ENCODE measurements at places on chromosomes 2 and 18.
A peak's percentile ranks its signal among the peaks of the same experiment; 100 is the strongest.

- no peak for DNase-seq
These were observed 52.4 kb upstream of the PPM1B start for GRCh38 chr2:44116319-44116718.

DNA sequence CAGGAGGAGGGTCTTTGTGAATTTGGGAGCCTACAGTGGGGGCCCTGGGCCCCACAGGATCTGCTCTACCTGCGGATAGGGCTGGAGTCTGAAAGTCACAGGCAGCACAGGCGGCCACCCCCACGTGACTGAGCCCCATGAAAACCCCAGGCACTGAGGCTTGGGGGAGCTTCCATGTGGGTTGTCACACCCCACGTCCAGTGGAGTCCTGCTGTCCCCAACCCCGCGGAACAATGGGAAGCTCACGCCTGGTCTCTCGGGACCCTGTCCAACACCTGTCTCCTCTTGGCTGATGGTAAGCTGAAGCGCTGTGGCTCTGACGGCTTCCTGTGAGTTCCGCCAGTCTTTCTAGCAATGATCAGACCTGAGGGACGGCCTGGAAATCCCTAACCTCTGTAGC lies 85.8 kb downstream of the PTGR3 start:
- no peak for DNase-seq

GRCh38 chr2:162073888-162074631 lies at the start of gene DPP4:
Gene DPP4 (minus strand): TSS chr2:162074215. CDS start chr2:162073981, 234 bp downstream.
- DNase-seq, result peak; percentile 65

DNA sequence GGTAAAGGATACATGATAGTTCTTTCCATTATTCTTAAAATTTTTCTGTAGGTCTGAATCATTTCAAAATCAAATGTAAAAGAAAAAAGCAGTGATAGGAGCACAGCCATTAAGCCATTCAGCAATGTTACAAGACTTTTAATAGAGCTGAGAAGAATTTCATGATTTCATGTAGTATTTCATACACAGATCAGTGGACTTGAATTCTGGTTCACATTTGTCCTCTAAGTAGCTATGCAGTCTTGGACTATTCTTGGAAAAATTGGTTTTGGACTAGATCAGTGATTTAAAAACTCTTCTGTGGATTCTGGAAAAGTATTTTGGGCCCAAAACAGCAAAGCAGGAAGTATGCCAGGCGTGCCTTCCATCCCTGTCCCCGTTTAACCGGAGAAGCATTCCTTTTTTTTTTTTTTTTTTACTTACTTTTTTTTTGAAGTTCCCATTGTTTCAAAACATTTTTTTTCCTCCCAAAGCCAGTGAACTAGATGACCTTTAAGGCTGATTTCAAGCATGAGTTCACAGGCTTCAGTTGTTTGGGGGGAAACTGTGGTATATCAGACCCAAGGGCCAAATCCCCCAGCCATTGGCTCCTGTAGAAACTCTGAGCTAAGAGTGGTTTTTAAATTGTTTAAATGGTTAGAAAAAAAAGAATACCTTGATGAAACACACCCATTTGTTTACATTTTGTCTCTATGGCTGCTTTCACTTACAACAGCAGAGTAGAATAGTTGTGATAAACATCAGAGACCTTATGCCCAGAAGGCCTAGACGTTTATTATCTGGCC lies 17.5 kb upstream of the POLI start:
- no peak for DNase-seq

DNA sequence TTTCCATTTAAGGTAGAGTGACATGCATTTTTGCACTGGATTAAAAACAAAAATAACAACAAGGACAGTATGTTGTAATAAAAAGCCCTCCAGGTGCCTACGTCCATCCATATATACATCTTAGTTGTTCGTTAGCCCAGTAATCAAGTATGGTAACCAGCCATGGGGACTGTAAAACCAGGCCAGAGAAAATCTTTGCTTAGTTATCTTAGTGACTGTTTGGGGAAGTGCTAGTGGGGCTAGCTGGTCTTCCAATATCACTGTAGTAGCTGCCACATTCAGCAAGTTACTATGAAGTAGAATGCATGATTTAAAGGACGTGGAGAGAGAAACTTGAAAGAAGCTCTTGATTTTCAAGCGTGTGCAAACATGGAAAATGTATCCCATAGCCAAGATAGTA lies 95.9 kb upstream of the STON1 start:
- DNase-seq, result no peak

DNA sequence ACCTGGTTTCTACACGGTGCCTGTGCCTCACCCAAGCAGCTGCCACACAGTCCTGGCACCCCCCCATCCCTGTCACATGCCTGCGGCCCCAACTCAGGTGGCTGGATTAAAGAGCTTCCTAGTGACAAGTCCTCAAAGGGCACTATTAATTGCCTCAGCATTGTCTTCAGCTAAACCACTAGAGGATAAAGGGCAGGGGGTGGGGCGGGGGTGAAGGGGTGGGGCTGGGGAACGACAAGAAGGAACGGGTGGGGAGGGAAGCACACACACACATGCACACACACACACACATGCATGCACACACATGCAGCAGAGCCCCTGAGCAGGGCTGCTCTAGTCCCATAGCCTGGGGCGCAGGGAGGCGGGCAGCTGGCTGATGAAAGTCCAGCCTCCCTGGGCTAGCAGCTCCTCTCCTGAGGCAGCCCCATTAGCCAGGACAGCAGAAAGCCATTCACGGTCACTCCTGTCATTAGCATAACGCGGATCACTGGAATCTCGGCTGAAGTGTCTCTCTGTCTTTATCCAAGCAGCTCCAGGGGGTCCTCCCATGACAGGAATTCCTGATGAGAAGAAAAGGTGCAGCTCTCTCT lies 7.4 kb upstream of the TEX261 start:
- no peak for DNase-seq

- no peak for DNase-seq
These were observed 93.6 kb downstream of the HDAC4 start for GRCh38 chr2:239307221-239307569.

GRCh38 chr2:27903018-27903417 lies 12.5 kb downstream of the BABAM2 start:
- DNase-seq, result no peak

DNA sequence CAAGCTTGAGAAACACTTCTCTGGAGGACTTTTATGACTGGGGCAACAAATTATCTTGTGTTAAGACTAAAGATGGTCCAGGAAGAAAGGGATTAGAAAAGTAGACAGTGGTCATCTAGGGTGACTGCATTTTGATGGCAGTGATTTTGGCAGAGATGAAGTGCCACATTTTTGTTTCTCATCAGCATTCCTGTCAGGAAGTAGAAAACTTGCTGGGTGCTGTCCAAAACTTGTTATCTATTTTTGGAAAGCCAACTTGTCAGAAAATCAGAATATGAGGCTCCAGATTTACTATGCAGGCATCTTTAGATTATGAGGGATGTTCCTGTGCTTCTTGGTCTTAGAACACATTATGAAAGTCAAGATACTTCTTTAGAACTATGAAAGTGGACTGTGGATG lies 29.0 kb upstream of the CALCRL start:
- DNase-seq, result no peak

DNA sequence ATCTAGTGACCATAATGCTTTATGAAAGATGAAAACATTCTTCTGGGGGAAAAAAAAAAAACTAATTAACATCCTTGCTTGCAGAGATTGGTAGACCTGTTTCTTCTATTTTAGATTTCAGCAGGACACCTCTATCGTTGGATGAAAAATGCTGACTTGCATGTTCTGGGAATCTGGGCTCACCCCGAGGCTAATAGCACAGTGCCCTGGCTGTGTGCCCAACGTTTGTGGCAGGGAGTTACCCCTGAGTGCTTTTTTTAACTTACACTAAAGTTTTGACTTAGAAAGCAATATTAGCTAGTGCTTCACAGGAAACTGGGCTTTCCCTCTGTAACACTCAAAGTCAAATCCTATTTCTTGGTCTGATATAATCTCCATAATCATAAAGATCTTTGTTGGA lies 233.2 kb downstream of the SLC8A1 start:
- DNase-seq, result no peak

- no peak for DNase-seq
These were observed 228.7 kb downstream of the HAUS1 start for GRCh38 chr18:46332921-46333341.

DNA sequence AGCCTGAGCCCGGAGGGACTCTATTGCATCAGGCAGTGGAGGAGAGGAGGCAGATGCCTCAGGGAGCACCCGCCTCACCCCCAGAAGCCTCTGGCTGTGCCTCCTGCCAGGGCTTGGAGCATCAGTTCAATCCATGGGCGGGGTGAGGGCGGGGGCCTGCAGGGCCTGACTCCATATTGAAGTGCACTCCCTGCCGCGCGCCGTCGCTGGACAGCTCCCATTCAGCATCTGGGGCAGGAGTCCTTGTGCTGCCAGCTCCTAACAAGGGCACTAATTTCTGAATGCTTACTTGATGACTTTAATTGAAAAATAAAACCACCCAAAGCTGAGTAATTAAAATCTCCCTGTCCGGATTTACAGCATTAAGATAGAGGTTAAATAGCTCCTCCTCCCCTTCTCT lies 23.8 kb downstream of the C1QL2 start:
- DNase-seq, result no peak

DNA sequence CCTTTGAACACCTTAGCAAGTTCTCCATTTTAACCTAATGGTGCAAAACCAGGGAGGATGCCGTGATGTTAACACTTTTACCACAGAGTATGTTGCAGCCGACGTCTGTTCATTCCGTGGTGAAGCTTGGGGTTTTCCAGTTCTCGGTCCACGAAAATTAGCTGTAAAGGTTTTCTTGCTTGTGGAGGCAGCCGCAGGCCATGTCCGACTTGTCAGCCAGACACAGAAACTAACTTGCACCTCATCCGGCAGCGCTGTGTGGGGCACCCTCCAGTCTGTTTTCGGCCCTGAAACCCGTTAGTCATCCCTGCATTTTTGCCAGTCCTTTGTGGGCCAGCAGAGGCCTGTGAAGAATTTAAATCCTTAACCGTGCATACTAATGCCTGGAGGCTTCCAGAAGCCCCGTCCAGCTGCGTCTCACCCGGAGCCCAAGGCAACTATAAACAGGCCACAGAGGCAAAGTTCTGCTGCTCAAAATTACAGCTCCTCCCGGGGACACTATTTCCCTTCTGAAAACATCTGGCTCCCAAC lies 70.6 kb downstream of the SH3YL1 start:
- no peak for DNase-seq

DNA sequence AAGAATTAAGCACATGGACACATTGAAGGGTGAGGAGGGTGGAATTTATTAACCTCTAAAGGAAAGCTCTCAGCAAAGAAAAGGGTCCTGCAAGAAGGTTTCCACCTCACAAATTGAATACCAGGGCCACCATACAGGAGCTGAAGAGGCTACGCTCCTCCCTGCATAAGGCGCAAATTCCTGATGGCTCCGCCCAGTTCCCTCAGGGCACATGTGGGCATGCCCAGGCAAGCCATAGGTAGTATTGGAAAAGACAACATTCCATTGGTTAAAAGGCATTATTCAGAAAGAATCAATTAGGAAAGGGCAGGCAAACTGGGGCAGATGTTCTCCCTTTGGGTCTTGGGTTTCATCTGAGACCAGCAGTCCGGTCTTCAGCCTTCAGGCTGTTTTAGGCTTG lies 161.2 kb downstream of the PTPRM start:
- no peak for DNase-seq

DNA sequence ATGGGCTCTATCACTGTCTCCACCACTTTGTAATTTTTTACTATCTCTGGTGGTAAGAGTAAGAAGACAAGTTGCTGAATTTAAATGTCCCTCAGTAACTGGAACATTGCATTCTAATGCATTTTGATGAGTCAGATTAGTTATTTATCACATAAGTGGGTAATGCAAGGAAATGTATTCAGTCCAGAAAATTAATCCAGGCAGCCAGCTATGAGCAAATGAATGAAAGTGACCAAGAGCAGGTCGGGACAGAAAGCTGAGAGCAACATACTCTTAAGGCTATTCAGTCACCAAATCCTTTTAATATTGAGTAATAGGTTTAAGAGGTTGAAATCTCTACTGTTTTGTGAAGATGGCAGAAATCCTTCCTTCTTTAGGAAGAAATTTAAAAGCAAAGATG lies 265.5 kb upstream of the PARD3B start:
- no peak for DNase-seq

DNA sequence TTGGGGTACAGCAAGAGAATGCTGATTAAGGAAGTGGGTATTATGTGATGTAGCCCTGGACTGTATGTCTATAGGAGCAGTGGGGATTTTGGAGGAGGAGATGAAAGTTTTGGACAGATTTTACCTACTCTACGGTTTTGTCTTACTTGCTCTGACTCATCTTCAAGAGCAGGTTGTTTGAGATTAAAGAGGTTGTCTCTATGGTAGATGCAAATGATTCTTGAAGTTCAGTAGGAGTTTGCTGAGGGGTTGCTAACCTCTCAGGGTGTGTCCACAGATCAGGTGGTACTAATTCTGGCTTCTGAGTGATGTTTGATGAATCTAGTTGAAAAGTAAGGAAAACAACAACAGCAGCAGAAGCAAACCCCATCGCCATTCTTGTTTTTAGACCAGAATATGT lies 9.7 kb upstream of the SERPINB12 start:
- no peak for DNase-seq

- DNase-seq, result no peak
These were observed 1.9 kb downstream of the DUSP2 start for GRCh38 chr2:96143231-96143847.

DNA sequence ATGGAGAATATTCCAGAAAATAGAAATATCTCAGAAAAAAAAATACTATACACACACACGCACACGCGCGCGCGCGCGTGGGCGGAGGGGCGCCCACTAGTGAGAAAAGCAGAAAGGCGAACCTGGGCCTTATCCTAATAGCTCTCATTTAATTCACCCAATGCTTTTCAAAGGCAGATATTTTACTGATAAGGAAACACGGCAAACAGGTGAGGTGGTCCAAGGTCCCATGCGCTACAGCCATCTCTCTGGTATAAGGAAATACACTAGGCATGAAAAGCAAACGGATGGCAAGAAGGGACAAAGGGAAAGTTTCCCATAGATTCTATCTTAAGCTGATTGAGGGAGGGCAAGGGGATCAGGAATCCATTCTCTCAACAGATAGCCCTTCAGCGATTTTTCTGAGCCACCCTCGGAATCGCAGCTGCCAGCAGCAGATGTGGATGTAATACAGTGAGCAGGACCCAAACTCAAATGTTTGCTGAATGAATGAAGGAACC lies 136.7 kb downstream of the TMEM247 start:
- no peak for DNase-seq

DNA sequence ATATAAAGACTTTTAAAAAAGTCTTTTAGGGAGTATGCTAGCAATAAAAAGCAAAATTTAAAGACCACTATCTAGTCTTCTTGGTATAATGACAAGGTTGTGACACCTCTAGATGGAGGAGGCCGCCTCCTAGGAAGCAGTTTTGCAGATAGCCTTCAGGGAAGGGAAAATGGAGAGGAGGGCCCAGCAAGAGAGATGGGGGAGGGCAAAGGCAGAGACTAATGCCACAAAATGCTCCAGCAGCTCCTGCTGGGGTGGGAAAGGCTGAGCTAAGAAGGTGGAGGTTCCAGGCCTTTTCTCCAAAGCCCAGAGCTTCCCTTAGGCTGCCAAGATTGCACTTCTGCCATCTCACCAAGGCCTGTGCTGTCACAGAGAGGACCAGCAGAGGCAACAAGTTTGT lies 153.9 kb upstream of the THSD7B start:
- no peak for DNase-seq

- no peak for DNase-seq
These were observed 77.5 kb downstream of the POLR1A start for GRCh38 chr2:86027922-86028765.

- DNase-seq, result no peak
These were observed 117.8 kb upstream of the NRP2 start for GRCh38 chr2:205564346-205565141.
